Stimulated activated CD8-positive, alpha-beta memory T cell treated with anti-CD3 and anti-CD28 coated beads, Interleukin-15, amount 100 ng/mL, for 24 hours (primary cell): ENCODE measurements at places on chromosomes 2 and 18.

DNA sequence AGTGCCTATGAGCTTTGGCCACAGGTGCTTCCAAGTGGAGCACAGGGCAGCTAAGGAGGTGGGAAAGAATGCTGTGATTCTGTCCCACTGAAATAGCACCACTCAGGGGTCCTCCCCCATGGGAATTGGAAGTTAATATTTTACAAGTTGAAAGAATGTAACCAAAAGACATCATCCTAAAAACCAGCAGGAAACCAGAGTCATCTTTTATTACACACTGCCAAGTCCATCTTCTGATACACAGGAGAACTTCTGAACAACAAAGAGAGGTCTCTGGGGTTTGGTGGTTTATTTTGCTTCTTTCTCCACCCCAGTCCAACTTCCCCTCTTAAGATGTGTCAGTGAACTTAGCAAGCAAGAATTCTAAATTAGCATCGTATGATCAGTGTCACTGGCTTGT is 47.7 kb downstream of the COLEC12 start:
- DNase-seq = no peak

DNA sequence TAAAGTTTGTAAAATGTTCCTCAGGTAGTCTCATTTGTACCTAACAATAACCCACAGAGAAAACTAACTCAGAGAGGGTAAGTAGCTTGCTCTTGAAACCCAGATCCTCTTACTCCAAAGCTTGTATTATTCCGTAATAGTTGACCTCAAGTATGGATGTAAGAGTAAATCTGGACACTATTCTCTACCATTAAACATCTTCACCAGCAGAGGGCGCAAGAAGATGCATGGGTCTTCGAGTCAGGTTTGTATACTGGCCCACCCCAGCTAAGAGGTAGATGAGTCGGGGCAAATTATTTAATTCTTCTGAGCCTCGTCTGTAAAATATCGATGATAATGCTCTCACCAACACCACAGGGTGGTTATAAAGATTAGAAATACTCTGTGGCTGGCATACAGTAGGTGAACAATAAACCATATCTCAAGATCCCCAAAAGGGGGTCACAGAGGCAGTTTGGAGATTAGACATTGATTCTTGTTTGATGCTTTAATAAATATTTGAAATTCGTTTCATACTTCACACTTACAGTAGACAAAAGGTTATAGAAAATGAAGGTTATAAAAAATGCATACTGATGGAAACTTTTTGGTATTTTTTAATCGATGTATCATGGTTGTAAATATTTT is 3.5 kb upstream of the CABLES1 start:
- DNase-seq = no peak

DNA sequence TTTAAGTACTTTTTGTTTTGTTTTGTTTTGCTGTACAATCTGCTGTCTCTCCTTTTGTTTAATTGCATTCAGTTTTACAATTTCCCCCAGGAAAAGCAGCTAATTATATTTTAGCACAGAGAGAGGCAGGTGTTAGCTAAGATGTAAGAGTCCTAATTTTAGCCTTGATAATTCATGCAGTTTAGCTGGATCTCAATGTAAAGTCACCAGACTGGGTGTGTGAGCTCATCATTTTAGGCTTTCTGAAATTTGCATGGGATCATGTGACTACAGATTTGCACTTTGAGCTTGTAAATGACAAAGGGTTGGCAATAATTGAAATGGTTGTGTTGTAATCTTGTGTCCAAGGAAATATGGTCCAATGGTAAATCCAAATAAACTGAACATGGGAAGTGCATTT is 68.5 kb downstream of the ETAA1 start:
- no peak for DNase-seq

- DNase-seq = no peak
These were observed 597.5 kb downstream of the SLC4A3 start for GRCh38 chr2:220224691-220225543.

DNA sequence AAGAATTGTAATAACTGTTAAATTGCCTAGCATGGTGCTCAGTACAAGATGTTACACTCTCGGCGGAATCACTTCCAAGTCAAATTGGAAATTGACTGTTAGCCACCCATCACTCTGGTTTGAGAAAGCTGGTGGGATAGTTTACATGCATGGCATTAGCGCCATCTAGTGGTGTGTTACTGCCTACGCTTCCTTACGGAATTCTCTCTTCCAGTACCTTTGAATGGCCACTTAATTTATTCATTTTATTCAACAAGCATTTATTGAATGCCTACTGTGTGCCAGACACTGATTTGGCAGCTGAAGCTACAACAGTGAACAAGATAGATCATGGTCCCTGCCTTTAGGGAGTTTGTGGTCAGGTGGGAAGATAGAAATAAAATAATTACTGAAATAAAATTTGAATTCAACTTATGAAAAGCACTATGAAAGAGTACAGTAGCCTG is 171.2 kb downstream of the TMEM247 start:
- DNase-seq = peak; percentile 23
